ENCODE measurements at places on chromosomes 2 and 18. TPM values are rescaled to one million over a fixed set of nuclear protein-coding genes. Genes with fewer than 3 reads are reported as not detected.

DNA sequence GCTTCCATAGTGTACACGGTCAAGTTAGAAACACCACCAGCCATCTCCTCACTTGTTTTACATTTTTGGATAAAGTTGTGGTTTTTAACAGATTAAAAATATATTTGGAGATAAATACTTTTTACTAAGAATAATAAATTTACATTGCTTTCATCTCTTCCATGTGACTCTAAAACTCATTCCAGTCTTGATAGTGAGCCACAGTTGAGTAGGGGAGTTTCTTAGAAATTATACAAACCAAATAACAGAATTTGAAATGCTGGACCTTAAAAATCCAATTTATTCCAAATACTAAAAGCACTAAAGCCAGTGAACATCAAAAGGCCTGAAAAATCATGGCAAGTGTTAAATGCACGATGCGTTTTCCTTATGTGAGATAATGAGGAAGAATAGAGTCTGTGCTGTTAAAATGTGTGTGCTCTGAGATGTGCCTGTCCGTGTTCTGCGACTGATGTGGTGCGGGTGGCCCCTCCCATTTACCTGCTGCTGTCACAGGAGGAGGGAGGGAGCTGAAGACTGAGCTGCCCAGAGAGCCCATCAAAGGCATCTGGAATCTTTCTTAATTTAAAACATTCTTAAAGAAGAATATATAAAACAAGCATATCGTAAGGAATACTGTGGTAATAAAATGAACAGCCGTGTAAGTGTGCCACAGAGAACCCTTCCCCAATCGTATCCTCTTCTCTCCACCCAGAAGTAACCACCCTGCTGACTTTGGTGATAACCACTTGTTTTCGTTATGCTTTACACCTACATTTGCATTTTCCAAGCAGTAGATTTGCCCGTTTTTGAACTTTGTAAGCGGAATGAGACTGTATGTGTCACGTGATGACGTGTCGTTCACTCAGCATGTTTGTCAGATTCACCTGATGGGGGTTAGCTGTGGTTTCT, 57.0 kb upstream of the TXNDC2 start:
- no peak overlapping the region for H3K27ac ChIP-seq
- no peak for DNase-seq

GRCh38 chr2:147082850-147083522, 761.8 kb upstream of the ACVR2A start:
- no peak overlapping the region for H3K4me3 ChIP-seq
- H3K27ac ChIP-seq: no peak overlapping the region
- H3K27me3 ChIP-seq: no peaks in the 10 kb centered on the region

GRCh38 chr2:237618449-237618848, 8.9 kb upstream of the LRRFIP1 start:
- no peak overlapping the region for H3K4me3 ChIP-seq
- H3K27ac ChIP-seq: no peak overlapping the region
- no peaks in the 10 kb centered on the region for H3K36me3 ChIP-seq
- no peak for DNase-seq

DNA sequence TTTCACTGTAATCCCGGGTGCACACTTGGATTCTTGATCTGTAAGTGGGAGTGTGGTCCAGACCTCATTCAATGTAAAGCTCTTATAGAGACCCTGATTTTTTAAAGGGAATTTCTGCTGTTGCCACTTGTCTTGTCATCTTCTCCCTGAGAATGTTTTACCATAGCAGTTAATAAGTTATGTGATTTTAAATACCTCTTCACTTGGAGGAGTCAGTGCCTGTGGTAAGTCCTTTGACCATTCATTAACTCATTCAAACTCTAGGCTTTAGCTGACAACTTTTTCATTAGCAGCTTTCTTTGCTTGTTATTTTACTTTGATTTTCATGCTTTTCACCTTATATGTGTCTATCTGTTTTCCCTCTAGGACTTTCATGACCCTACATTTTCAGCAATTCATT, 51.3 kb downstream of the FMNL2 start:
- no peak for DNase-seq
- H3K4me3 ChIP-seq: no peak overlapping the region
- H3K27ac ChIP-seq: no peak overlapping the region
- no peaks in the 10 kb centered on the region for H3K36me3 ChIP-seq
- no peaks in the 10 kb centered on the region for H3K27me3 ChIP-seq

DNA sequence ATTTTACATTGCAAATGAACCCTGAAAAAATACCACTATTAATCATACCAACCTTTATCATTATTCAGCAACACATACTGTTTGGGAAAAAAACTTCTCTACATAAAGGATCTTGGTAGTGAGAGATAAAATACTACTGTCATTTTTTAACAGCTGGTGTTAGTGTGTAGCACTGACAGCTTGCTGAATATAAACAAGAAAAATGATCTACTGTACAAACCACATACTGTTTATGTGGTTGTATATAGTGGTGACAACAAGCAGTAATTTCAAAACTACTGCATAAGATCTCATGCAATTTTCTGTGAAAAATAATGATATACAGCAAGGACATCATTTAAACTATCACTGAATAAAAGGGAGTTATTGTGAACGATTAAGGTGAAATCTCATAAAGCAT, 601.2 kb downstream of the LRP1B start:
- DNase-seq: no peak
- H3K4me3 ChIP-seq: no peak overlapping the region
- H3K27me3 ChIP-seq: no peaks in the 10 kb centered on the region
- H3K4me1 ChIP-seq: no peaks in the 10 kb centered on the region

Gene WDR43
- total RNA-seq: 41.7 TPM

Gene DGUOK
- 55.0 TPM for total RNA-seq

Gene SLC9A4
- total RNA-seq: not detected

Gene POTEI
- total RNA-seq: 0.11 TPM

Gene TMEM169
- 0.15 TPM for total RNA-seq

Gene TMEM185B
- total RNA-seq: 16.5 TPM

All from colonic mucosa (tissue), 4 donors.